Lung (tissue), 17 donors: ENCODE measurements at places on chromosomes 4 and X.

GRCh38 chr4:87270144-87270543, 49.7 kb upstream of the KLHL8 start:
- peak; percentile 50 for DNase-seq

GRCh38 chr4:14022456-14022855, 394.9 kb upstream of the BOD1L1 start:
- no peak for DNase-seq

DNA sequence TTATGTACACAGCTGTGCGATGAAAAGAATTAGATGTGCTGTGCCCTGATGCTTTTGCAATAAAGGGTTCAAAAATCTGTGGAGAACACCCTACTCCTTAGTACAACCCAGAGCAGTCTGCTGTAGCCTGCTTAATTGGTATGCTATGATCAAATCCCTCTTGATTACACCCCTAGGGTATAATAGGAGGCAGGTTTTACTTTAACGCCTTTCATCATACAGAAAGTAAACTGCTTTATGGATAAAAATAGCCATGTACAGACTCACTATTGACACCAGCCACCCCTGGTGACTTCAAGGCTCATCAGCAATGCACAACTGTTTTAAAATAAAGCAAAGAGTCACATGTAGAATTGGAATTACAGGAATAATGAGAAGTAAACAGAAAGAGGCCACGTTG, 315.3 kb downstream of the DMD start:
- no peak for DNase-seq

GRCh38 chr4:123399627-123400358, 3.2 kb downstream of the SPRY1 start:
- peak; percentile 80 for DNase-seq

DNA sequence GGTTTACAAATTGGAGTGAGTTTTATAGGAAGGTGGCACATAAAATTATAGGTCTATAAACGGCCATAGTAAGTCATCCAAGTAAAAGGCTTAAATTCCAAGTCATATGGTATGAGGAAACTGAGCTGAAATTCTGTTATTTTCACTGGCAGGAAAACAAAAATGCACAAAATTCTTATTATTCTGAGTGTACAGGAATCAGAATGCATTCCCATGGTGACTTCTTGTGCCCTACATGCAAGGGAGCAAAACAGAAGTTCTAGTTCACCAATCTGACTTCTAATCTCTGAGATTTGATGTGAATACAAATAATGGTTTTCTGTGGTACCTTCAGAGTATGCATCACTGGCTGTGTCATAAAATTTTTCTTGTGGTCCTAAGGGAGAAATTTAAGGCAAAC, 102.9 kb downstream of the CLCN4 start:
- DNase-seq, result no peak

DNA sequence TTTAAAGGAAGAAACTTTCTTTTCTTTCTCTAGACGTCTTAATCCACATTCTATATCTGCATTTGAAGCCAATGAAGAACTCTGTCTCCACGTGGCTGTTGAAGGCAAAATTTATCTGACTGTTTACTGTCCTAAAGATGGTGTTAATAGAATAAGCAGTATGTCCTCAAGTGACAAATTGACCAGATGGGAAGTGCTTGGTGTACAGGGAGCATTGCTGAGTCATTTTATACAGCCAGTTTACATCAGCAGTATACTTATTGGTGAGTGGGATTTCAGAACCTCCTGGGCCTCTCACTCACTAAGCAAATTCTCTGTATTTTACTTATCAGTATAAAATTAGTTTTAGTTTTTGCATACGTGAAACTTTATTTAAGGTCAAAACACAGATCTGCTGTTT, 33.7 kb downstream of the ADAD1 start:
- no peak for DNase-seq

- DNase-seq, result no peak
Measured at GRCh38 chr4:79308971-79309370, 16.9 kb downstream of the NAA11 start.

DNA sequence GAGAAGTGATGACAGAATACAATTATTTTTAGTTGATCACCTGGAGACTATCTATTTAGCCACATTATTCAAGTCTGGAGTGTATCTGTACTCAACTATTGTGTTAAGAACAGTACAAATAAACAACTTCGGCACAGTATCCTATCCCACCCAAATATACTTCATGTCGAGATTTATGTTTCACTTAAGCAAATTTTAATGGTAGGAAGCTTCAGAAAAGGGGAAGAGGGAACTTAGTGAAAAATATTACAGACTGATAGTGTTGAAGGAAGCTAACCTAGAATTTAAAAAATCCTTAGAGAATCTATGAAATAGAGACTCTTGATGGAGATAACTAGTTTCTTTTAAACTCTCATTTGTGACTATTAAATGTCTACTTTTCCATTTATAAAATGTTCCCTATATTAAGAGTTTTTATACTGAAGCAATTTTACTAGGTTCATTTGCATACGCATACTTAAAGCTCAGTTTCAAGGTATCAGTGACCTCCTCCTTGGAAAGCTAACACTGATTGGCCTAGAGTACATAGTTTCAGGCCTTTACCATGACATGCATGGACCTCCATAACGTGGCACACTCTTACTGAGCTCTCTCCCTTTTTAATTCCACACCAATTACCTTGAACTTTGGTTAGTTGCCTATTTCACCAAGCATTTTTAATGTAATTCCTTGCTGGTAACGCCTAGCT, 197.7 kb downstream of the CAMK2D start:
- DNase-seq, result no peak

- DNase-seq, result no peak
Measured at GRCh38 chrX:49978176-49978575, 55.8 kb downstream of the CLCN5 start.

GRCh38 chr4:7812921-7813320, 126.7 kb downstream of the AFAP1 start:
- DNase-seq, result no peak

- no peak for DNase-seq
Measured at GRCh38 chr4:181971411-181971810, 271.8 kb upstream of the TENM3 start.

DNA sequence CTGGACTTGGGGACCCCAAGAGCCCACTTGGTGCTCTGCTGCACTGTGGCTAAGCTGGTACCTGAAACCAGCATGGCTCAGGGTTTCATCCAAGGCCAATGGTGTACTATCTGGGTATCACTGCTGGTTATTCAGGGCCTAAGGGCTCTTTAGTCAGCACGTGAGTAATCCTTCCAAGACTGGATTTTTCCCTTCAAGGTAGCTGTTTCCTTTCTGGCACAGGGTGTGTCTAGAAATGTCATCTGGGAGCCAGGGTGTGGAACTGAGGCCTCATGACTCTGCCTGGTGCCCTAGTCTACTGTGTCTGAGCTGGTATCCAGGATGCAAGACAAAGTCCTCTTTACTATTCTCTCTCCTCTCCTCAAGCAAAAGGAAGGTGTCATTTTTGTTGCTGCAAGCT, 99.0 kb upstream of the QRFPR start:
- DNase-seq, result no peak
